Left colon (tissue), 2 donors: ENCODE measurements at places on chromosomes 12 and 14. TPM values are rescaled to one million over a fixed set of nuclear protein-coding genes. Genes with fewer than 3 reads are reported as not detected.
A peak's percentile ranks its signal among the peaks of the same experiment; 100 is the strongest.

SYNE3 gene
- total RNA-seq, result 11.6 TPM

LRTM2 gene
- not detected for total RNA-seq

DNA sequence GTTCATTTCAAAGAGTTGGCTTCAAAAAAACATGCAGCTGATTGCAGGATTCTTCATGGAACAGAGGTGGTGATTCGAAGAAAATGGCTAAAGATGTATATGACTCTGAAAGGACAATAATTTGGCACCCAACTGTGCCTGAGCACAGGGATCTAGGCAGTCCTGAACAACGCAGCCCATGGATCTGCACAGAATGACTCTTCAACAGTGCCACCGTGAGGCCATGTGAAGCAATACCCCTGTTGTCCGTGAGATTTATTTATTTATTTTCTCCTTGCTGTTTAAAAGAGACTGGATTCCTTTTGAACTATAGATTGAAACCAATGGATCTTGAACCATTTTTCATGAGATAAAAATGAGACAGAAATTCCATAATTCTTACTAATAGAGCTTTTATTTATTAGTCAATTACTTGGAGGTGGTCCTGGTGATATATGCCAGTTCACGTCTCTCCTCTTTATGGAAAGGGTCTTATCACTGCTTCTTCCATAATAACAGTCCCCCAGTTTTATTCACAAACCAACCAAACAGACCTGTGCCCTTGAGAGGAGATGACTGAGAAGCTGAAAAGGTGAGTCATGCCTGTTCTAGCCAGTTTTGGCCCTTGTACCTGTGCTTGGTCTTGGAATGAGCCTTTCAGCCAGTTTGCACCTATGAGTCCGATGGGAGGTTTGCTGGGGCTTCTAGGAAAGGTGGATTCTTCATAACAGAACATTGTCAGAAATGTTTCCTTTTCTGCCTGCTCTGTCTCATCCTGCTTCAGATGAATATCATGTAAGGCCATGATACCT is 1598.3 kb downstream of the AACS start:
- DNase-seq, result no peak

- DNase-seq, result no peak
Measured at GRCh38 chr14:73762375-73762822, 48.2 kb upstream of the PNMA1 start.

DNA sequence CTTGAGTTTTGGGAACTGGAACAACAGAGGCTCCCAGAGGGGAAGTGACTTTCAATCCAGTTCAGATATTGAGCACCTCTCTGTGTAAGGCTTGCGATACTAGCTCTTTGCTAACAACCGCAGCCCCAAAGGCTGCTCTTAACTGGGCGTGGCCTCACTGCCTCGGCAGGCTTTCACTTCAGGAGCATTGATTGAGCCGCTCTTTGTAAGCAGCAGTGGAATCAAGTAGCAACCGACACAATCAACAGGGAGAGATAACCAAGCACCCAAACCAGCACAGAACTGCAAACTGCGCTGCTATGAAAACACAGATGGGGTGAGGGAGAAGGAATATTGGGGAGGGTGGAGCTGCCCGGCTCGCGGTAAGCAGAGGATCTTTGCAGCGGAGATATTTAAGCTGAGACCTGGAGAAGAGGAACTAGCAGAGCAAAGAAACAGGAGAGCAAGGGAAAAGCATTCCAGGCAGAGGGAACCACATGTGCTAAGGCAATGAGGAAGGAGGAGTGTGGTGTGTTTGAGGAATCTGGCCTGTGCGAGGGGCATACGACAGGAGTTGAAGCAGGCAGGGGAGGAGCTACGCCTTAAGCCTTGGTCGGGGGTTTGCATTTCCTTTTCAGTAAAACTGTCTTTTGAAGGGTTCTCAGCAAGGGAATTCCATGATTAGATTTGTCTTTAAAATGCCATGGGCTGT is 17.3 kb upstream of the YY1 start:
- peak; percentile 75 for DNase-seq

DNA sequence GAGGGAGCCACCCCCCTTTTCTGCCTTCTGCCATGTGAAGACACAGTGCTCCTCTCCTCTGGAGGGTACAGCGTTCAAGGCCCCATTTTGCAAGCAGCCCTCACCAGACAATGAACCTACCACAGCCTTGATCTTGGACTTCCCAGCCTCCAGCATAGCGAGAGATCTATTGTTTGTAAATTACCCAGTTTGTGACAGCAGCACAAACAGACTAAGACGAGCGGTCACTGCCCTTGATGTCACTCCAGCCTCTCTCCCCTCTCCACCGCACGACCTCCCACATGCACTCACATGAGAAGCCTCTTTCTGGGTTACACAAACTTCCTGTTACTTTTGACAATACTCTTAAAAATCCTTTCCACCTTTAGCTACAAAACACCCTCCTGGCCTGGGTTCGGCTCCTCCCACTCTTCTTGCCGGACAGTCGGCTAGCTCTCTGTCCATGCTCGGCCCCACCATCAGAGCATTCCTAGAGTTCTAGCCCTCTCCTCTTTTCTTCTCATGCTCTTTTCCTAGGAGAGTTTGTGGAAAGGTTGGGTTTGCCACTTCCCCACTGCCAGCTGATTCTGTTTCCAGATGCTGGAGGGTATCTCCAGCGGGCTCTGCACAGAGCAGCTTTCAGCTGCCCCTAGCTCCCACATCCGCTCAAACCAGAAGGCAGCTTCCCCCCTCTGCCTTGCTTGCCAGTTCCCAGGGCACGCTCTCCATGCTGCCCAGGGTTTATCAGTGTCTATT is 124.3 kb downstream of the FOXN3 start:
- DNase-seq, result no peak

DNA sequence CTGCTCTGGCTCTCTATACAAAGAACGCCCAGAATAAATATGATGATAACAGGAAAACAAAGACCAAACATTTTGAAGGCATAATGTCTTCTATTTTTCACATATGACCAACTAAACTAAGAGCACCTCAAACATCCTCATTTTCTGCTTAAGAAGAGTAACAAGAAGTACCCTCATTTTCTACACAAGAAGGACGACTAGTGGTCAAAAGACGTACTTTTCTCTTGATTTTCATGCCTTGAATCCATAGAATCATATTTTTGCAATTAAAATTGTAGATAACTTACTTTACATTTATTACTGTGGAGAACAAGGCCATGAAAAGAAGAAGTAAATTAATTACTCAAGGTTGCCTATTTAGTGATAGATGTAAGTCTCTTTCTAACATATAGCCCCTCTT is 358.6 kb downstream of the DUSP6 start:
- DNase-seq, result no peak

DNA sequence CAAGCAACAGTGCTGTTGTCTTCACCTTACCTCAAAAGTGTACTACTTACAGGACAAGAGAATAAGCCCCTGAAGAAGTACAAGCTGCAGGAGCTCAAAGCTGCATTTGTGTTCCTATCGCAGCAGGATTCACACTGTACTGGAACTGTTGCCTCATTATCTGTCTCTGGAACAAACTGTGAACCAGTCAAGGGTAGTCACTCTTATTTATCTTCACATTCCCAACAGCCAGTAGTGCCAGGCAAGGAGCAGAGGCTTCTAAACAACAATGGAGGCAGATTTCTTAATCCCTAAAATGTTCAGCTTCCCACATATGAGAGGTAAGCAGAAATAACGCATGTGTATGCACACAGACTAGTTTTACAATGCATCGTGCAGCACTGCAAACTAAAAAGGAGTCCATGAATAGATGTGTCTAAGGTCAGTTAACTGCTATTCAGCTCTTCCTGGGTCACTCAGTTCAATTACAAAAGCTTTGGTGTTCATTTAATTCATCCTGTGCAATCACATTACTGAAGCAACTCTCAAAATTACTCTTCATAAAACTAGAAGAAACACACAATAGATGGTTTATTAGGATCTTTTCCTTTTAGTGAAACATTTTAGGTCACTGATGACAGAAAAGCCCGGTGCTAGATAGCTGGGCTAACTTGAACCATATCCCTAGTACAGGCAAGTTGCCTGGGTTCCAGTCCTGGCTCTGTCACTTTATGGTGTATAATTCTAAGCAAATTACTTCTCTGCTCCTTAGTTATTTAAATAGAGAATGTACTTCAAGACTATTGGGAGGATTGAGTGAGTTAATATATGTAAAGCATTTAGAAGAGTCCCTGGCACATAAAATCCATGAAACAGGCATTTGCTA is 2.7 kb downstream of the APPL2 start:
- DNase-seq, result no peak

DNA sequence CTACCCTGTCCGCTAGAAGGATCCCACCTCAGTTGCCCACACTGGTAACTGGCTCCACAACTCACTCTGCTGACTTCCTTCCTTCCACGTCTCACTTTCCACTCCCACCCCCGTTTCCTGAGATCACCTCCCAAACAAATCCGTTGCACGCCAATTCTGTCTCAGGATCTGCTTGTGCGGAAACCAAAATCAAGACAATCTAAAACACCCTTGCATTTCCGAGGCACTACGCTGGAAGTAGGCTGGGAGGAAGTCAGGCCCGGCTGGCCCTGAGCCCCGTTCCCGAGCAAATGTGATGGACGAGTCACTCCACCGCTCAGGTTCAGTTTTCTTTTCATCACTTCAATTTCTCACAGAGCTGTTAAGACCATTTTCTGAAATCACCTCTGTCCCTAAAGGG is 23.1 kb downstream of the ABCB9 start:
- no peak for DNase-seq

- DNase-seq, result no peak
Measured at GRCh38 chr12:124273630-124274029, 21.3 kb upstream of the RFLNA start.

DNA sequence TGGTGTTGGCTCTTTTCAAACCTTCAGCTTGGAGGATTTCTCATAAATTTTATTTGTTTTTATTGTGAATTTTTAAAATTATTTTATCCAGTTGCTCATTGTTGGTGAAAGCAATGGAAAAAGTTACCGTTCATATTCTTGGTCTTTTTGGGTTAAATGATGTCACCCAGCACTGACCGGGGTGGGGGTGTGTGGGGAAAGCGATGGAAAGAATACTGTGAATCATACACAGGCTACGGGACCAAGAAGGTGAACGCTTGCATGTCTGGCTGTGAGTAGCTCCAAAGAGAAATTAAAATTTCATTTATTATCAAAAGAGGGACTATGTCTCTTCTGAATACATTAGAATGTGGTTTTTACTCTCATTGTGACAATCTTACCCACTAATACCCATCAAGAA is 430.1 kb downstream of the AEBP2 start:
- no peak for DNase-seq
